ENCODE measurements at places on chromosomes 4 and X. TPM values are rescaled to one million over a fixed set of nuclear protein-coding genes. Genes with fewer than 3 reads are reported as not detected.
A peak's percentile ranks its signal among the peaks of the same experiment; 100 is the strongest.

DNA sequence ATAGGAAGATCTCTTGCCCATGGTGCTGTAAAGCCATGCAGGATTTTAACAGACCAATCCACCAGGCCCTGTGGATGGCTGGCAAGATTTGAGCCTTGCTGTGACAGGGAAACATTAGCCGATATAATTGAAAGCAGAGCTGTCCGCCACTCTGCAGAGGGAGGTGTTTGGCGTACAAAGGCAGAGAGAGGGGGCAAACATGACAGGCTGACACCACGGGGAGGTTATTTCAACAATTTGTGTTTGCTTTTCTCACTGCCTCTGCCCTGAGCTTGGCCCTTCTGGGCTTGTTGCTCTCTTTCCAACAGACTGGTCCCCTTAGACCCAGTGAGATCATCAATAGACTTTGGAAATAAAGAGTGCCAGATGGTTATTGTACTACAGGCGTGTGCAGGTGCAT lies 59.4 kb downstream of the CLNK start:
- H3K27me3 ChIP-seq = no peaks in the 10 kb centered on the region
- H3K4me3 ChIP-seq = no peak overlapping the region
- H3K27ac ChIP-seq = no peak overlapping the region
- no peaks in the 10 kb centered on the region for H3K4me1 ChIP-seq
- DNase-seq = no peak

DNA sequence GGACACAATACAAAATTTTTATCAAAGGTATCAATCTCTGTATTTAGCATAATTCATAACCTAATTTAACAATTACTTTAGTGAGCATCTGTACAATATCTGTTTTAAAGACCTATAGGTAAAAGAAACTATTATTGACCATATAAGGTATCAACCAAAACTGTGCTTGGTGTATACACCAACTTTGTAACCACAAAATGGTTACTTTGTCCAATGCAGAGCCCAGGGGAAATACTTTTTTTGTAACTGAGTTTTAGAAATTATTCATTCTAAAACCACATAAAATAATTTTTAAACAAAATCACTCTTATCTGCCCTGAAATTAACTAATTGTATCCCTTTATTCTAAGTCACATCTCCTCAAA lies 5.0 kb downstream of the CXXC4 start:
- no peak overlapping the region for H3K4me3 ChIP-seq
- no peaks in the 10 kb centered on the region for H3K4me1 ChIP-seq
- H3K27ac ChIP-seq = no peak overlapping the region
- H3K36me3 ChIP-seq = no peaks in the 10 kb centered on the region
- no peak for DNase-seq
- H3K27me3 ChIP-seq = no peaks in the 10 kb centered on the region

DNA sequence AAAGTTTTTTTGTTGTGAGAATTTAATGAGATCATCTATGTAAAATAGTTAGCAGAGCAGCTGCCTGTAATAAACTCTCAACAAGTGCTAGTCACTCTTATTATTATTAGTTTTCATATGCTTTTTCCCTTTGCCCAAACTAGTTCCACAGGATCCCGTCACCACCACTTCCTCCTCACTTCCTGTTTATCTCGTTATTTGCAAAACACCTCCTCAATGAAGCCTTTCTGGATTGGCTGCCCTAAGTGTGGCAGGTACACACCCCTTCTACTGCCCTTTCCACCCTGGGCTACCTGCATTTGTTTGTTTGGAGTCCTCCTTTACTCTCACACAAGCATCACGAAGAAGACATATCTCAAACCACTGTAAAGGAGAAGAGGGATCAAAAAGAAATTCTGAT lies 54.4 kb upstream of the KLF3 start:
- H3K36me3 ChIP-seq = no peaks in the 10 kb centered on the region
- no peak overlapping the region for H3K4me3 ChIP-seq
- no peak for DNase-seq
- no peak overlapping the region for H3K27ac ChIP-seq
- no peaks in the 10 kb centered on the region for H3K4me1 ChIP-seq

Gene SHROOM3
- 5.8 TPM for total RNA-seq

DNA sequence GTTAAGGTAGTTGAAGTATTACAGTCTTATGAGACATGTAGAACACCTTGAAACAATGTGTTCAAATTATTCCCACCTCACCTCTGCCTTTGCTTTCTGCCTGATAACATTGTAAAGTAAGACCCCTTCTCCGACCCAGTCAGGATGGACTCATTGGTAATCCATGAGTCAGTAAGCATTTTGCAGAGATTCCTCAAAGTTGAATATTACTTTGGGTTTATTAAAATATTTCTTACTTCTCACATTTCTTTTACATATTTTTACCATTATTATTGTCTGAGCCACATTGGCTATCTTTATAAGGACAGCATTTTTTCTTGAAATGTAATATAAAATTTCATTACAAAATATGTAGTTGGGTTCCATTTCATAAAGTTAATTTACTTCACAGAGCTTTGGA lies 201.6 kb downstream of the BMPR1B start:
- DNase-seq = no peak
- H3K27me3 ChIP-seq = no peaks in the 10 kb centered on the region
- no peaks in the 10 kb centered on the region for H3K36me3 ChIP-seq
- H3K4me3 ChIP-seq = no peak overlapping the region
- no peaks in the 10 kb centered on the region for H3K4me1 ChIP-seq

DNA sequence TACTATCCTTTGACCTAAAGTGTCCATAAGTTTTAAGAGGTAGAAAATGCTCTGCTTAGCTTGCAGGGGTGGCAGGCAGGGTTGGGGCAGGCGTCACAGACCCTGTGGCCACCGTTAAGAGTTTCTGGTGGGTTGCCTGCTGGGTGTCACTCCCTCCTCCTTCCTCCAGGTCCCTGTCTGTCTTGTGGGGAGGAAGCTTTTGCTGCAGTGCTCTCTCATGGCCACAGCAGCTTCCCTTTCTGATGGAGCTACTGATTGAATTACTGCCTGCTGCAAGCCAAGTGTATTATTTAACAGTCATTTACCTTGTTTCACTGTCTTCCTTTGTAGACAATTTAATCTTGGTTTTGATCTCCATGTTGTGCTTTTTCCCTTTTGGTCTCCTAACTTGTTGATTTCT lies 384.6 kb downstream of the IDS start:
- H3K36me3 ChIP-seq = no peaks in the 10 kb centered on the region
- no peak for DNase-seq
- H3K4me3 ChIP-seq = no peak overlapping the region
- no peak overlapping the region for H3K27ac ChIP-seq

Gene PAK3
- 1.3 TPM for total RNA-seq

GRCh38 chrX:68681443-68681941 lies 34.0 kb downstream of the STARD8 start:
- no peak overlapping the region for H3K27ac ChIP-seq
- no peaks in the 10 kb centered on the region for H3K36me3 ChIP-seq
- peaks cover 9% of the 10 kb centered on the region for H3K27me3 ChIP-seq
- no peaks in the 10 kb centered on the region for H3K4me1 ChIP-seq

- no peak for DNase-seq
- no peak overlapping the region for H3K4me3 ChIP-seq
- no peak overlapping the region for H3K27ac ChIP-seq
- no peaks in the 10 kb centered on the region for H3K4me1 ChIP-seq
Measured at GRCh38 chr4:81806485-81806884, 334.8 kb upstream of the RASGEF1B start.

GRCh38 chr4:105135785-105136184 lies 10.9 kb upstream of the TET2 start:
- H3K27me3 ChIP-seq = no peaks in the 10 kb centered on the region
- no peaks in the 10 kb centered on the region for H3K36me3 ChIP-seq
- no peak overlapping the region for H3K4me3 ChIP-seq
- H3K4me1 ChIP-seq = no peaks in the 10 kb centered on the region
- no peak overlapping the region for H3K27ac ChIP-seq
- DNase-seq = no peak

DNA sequence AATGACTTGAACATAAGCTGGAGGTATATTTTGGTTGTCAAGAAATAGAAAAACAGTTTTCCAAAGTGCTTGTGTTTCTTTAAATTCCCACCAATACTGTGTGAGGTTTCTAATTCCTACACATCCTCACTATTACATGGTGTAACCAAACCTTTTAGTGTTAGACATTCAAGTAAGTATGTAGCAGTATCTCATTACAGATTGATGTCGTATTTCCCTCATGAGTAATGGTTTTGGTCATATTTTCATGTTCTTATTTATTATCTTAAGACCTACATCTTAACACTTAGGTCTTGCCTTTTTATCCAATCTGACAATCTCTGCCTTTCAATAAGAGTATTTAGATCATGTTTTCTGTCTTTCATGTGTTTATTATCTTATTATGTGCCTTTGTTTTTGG lies 253.7 kb upstream of the ANXA10 start:
- no peak overlapping the region for H3K4me3 ChIP-seq
- H3K36me3 ChIP-seq = no peaks in the 10 kb centered on the region
- H3K27ac ChIP-seq = no peak overlapping the region
- H3K4me1 ChIP-seq = no peaks in the 10 kb centered on the region
- DNase-seq = no peak

Gene GAGE12F
- total RNA-seq = not detected

GRCh38 chr4:38734911-38735310 lies 47.9 kb downstream of the TLR10 start:
- H3K4me3 ChIP-seq = no peak overlapping the region
- H3K36me3 ChIP-seq = no peaks in the 10 kb centered on the region
- H3K27ac ChIP-seq = no peak overlapping the region
- no peaks in the 10 kb centered on the region for H3K4me1 ChIP-seq
- H3K27me3 ChIP-seq = no peaks in the 10 kb centered on the region

DNA sequence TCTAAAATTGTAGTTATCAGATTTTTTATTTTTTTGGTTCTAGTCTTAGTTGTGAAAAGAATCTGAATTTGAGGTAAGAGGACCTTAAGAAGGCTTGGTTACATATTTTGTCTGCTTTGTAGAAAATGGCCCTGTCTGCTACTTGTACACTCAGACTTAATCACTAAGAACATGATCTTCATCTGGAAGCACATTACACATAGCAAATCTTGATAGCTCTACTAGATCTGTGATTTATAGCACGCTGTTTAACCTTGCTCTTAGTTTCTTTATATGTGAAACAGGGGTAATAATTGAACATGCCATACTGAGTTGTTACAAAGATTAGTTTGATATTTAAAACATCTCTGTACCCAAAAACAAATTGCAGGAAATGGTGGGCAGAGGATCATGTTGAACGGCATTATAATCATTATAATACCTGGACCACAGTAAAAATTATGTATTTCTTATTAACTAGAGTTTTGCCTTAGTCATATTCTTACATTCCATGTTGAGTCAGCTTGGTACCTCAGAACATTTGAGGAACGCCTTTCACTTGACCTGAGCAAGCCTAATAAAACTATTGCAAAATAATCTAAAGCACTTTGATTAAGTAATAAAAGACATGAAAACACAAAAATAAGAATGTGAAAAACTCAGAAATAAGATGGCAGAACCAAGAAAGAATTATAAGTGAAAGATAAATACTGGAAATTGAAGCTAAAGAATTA lies 738.0 kb upstream of the AADAT start:
- no peaks in the 10 kb centered on the region for H3K27me3 ChIP-seq
- no peak overlapping the region for H3K27ac ChIP-seq
- H3K4me3 ChIP-seq = no peak overlapping the region
- H3K4me1 ChIP-seq = no peaks in the 10 kb centered on the region
- DNase-seq = no peak

Gene GPR82
- total RNA-seq = 3.4 TPM

- H3K4me3 ChIP-seq = peak overlapping the region; percentile 69
- no peaks in the 10 kb centered on the region for H3K27me3 ChIP-seq
- DNase-seq = peak; percentile 59
- no peaks in the 10 kb centered on the region for H3K36me3 ChIP-seq
- peaks cover 18% of the 10 kb centered on the region for H3K4me1 ChIP-seq
Measured at GRCh38 chr4:98261405-98262291, 464 bp downstream of the RAP1GDS1 start.

Gene PPP2R3B
- 13.8 TPM for total RNA-seq

DNA sequence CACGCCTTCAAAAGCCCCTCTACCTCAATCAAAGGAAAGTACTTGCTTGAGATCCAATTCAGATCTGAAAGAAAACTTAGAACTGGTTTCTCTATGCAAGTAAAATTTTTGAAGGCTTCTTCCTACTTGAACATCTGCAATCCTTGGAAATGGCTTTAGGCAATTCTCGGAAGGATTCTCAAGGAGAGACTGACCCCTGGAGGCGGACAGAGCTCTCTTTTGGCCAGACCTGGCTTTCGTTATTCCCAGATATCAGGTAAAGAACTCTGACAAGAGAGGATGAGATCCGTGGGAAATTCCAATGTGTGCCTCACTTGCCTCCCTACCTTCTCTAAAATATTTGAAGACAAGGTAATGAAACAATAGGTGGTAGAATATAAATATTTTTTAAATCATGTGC lies 670.3 kb upstream of the FAM241A start:
- DNase-seq = no peak
- H3K4me3 ChIP-seq = no peak overlapping the region
- no peak overlapping the region for H3K27ac ChIP-seq
- H3K27me3 ChIP-seq = no peaks in the 10 kb centered on the region

GRCh38 chr4:88063634-88064296 lies 56.3 kb downstream of the PKD2 start:
- no peaks in the 10 kb centered on the region for H3K36me3 ChIP-seq
- H3K27ac ChIP-seq = no peak overlapping the region
- no peaks in the 10 kb centered on the region for H3K27me3 ChIP-seq

DNA sequence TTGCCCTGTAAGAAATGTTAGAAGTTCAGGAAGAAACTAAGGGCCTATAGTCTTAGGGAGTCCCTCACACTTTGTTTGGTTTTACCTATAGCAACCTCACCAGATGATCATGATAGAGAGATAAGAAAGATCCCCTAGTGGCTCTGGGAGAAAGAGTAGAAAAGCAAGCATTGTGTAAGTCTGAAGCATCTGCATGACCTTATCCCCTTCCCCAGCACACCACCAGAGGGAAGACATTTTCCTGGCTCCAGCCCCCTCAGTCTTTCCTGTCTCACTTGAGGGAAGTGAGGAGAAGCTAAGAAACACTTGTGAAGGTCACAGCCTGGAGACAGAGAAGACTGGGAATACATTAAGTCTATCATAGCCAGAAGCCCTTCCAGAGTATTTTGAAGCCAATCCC lies 154.0 kb downstream of the EVC2 start:
- H3K36me3 ChIP-seq = no peaks in the 10 kb centered on the region
- no peak for DNase-seq
- no peaks in the 10 kb centered on the region for H3K27me3 ChIP-seq
- no peak overlapping the region for H3K4me3 ChIP-seq
- H3K4me1 ChIP-seq = no peaks in the 10 kb centered on the region

GRCh38 chrX:147935156-147935758 lies 23.5 kb downstream of the FMR1 start:
- no peaks in the 10 kb centered on the region for H3K4me1 ChIP-seq
- H3K4me3 ChIP-seq = no peak overlapping the region
- no peak for DNase-seq
- no peaks in the 10 kb centered on the region for H3K27me3 ChIP-seq
- H3K27ac ChIP-seq = no peak overlapping the region
- no peaks in the 10 kb centered on the region for H3K36me3 ChIP-seq

GRCh38 chr4:44725166-44725565 lies 1.2 kb downstream of the GNPDA2 start:
- H3K4me1 ChIP-seq = peaks cover 25% of the 10 kb centered on the region
- no peaks in the 10 kb centered on the region for H3K27me3 ChIP-seq
- H3K27ac ChIP-seq = no peak overlapping the region

Gene MAGEA9
- total RNA-seq = not detected
